Anterior cingulate cortex (tissue), 58 donors: ENCODE measurements at places on chromosomes 16 and 17.

DNA sequence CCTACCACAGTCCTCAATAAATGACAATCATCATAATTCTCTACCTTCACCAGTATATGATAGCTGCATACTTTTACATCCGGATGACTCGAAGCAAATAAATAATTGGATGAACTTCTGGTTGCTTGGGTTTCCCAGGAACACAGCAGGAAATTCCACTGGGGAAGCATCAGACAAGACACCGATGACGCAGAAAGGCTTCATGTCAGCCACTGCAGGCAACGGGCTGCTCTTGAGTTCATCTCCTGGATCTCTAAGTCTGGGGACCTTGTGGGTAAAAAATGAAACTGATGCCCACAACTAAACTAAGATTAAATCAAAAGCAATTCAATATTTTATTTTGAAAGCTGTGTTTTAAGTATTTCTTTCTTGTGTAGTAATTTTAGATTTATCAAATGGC is 472.1 kb upstream of the C16orf82 start:
- no peak for DNase-seq

- DNase-seq = no peak
These were observed 1.9 kb downstream of the PRR15L start for GRCh38 chr17:47955497-47956461.

- no peak for DNase-seq
These were observed 20.1 kb upstream of the IRF8 start for GRCh38 chr16:85878875-85879274.

DNA sequence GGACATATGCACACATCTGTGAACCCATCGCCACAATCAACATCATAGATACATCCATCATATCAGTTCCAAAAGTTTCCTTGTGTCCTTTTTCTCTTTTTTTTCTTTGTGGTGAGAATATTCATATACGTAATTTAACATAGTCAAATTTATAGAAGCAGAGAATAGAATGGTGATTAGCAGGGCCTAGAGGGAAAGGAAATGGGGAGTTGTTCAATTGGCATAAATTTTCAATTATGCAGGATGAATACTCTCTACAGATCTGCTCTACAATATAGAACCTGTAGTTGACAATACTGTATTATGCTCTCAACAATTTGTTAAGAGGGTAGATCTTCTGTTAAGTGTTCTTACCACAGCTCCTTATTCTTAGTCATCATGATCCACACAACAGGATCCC is 413.2 kb downstream of the SHISA9 start:
- no peak for DNase-seq
